Karpas-422 (cell line): ENCODE measurements at places on chromosomes 11 and 22. TPM values are rescaled to one million over a fixed set of nuclear protein-coding genes. Genes with fewer than 3 reads are reported as not detected.

The TNKS1BP1 gene
- total RNA-seq = 11.6 and 21.9 TPM in 2 replicates

The OR51B2 gene
- not detected in 2 replicates for total RNA-seq

The SMIM35 gene
- total RNA-seq = 0.04 TPM in 1 of 2 replicates, not detected in the other

The OR2D2 gene
- 0.36 and 0.71 TPM in 2 replicates for total RNA-seq

The SEC14L6 gene
- total RNA-seq = not detected in 2 replicates

The DERL3 gene
- 16.3 and 21.7 TPM in 2 replicates for total RNA-seq

The CDC42EP2 gene
- 0.43 and 2.6 TPM in 2 replicates for total RNA-seq

The CCDC179 gene
- total RNA-seq = not detected in 2 replicates

The LUZP2 gene
- not detected in 2 replicates for total RNA-seq

The DMC1 gene
- 3.8 and 26.0 TPM in 2 replicates for total RNA-seq

DNA sequence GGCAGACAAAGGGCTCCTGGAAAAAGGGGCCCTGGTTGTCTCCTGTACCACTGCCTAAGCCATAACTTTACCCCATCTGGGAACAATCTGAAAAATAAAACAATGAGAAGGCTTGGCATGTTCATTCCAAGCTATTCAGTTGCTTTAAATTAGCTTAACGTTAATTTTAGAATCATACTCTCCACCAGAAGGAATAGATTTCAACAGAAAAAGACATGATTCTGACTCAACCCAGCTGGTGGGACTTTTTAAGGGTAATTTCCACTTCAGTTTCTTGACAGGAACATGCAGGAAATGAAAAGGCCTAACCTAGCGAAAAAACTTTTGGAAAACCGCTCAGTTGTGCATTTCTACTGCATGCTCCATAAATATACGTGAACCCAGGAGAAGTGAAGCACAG lies 7.9 kb downstream of the SF3A1 start:
- H3K27me3 ChIP-seq = no peaks in the 10 kb centered on the region
- no peak overlapping the region for H3K4me3 ChIP-seq
- peaks cover 69% of the 10 kb centered on the region for H3K36me3 ChIP-seq
- DNase-seq = no peak
- no peaks in the 10 kb centered on the region for H3K4me1 ChIP-seq

GRCh38 chr11:69943066-69943465 lies 123.8 kb upstream of the FGF3 start:
- no peak overlapping the region for H3K4me3 ChIP-seq
- no peaks in the 10 kb centered on the region for H3K36me3 ChIP-seq
- no peaks in the 10 kb centered on the region for H3K27me3 ChIP-seq
- H3K27ac ChIP-seq = no peak overlapping the region
- peak; percentile 50 for DNase-seq

- H3K4me1 ChIP-seq = no peaks in the 10 kb centered on the region
- no peak within 1 kb of the TSS for H3K4me3 ChIP-seq
- no peaks in the 10 kb centered on the region for H3K36me3 ChIP-seq
- no peaks in the 10 kb centered on the region for H3K27me3 ChIP-seq
- H3K27ac ChIP-seq = no peak within 1 kb of the TSS
These were observed at the start of gene ZBTB16 for GRCh38 chr11:114059278-114059983. TSS of gene ZBTB16 (plus strand) at chr11:114059711. CDS start at chr11:114063301, 3,590 bp downstream.

- DNase-seq = peak; percentile 74
- no peaks in the 10 kb centered on the region for H3K27me3 ChIP-seq
- H3K4me1 ChIP-seq = peaks cover 40% of the 10 kb centered on the region
- peak overlapping the region; percentile 81 for H3K4me3 ChIP-seq
- H3K36me3 ChIP-seq = no peaks in the 10 kb centered on the region
These were observed 456 bp upstream of the PARVB start for GRCh38 chr22:44023404-44024287.

GRCh38 chr11:62928011-62928410 lies 6.8 kb upstream of the CHRM1 start:
- H3K4me1 ChIP-seq = peaks cover 6% of the 10 kb centered on the region
- no peaks in the 10 kb centered on the region for H3K27me3 ChIP-seq
- no peak overlapping the region for H3K27ac ChIP-seq
- DNase-seq = no peak

GRCh38 chr11:116778556-116778955 lies 5.8 kb upstream of the BUD13 start:
- peaks cover 15% of the 10 kb centered on the region for H3K4me1 ChIP-seq
- no peak overlapping the region for H3K27ac ChIP-seq
- DNase-seq = peak; percentile 11

DNA sequence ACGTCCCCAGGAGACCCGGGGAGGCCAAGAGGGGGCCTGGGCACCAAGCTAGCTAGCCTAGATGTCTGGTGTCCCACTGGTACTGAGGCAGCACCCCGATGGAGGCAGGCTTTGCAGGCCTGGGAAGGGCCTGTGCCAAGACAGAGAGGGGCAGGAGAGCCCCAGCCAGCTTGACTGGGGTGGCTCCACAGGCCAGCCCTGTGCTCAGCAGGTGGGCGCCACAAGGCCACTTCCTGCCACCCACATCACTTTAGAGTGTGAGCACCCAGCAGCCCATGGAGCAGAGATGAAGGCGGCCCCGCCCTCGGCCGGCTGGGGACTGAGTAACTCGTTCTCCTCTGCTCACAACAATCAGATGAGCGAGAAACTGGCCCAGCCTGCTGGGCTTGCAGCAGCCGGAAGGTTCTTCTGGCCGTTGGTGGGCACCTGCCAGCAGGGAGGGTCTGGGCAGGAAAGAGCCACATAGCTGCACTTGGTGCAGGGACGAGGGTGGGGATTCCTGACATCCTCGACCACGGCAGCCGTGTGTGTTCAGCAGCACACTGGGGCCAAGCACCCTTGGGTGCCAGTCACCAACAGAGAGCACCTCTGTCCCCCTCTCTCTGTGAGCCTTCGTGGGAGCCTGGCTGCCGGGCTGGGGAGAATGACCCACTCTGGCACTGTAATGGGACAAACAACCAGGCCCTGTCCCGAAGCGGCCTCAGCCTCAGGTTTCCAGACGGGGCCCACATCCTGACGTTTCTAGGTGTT lies 7.6 kb downstream of the OSBPL5 start:
- no peaks in the 10 kb centered on the region for H3K36me3 ChIP-seq
- no peak overlapping the region for H3K4me3 ChIP-seq
- no peak for DNase-seq
- no peaks in the 10 kb centered on the region for H3K27me3 ChIP-seq
- H3K4me1 ChIP-seq = no peaks in the 10 kb centered on the region

GRCh38 chr11:114158886-114159285 lies 99.4 kb downstream of the ZBTB16 start:
- no peaks in the 10 kb centered on the region for H3K36me3 ChIP-seq
- no peak overlapping the region for H3K4me3 ChIP-seq
- H3K27me3 ChIP-seq = no peaks in the 10 kb centered on the region
- peaks cover 18% of the 10 kb centered on the region for H3K4me1 ChIP-seq
- no peak overlapping the region for H3K27ac ChIP-seq
- no peak for DNase-seq

- H3K4me1 ChIP-seq = peaks cover 20% of the 10 kb centered on the region
- peak; percentile 51 for DNase-seq
- peak overlapping the region; percentile 79 for H3K4me3 ChIP-seq
- H3K36me3 ChIP-seq = peaks cover 19% of the 10 kb centered on the region; the same call in 1 of the 2 replicates
These were observed 515 bp downstream of the CTR9 start for GRCh38 chr11:10751581-10751940.

DNA sequence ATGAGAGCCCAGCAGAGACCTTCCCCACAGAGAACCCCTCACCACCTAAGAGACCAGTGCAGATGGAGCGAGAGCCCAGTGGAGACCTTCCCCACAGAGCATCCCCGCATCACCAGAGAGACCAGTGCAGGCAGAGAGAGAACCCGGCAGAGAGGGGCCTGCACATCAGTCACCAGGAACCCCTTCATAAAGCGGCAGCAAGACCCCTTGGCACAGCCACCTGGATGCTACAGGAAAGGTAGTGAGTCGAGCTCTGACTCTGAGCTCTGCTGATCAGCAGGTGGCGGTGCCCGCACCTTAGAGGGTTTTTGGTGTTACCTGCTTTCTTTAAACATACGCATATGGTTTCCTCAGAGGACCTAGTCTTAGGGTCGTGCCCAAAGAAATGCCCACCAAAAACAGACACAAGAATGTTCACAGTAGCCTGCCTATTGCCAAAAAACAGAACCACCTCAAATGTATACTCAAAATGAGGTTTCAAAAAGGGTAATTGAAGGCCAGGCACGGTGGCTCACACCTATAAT lies 678.7 kb downstream of the BRD1 start:
- H3K36me3 ChIP-seq = no peaks in the 10 kb centered on the region
- no peaks in the 10 kb centered on the region for H3K4me1 ChIP-seq
- no peak overlapping the region for H3K27ac ChIP-seq
- no peak for DNase-seq
- 0 out of 2 replicates have a peak, but pooled peaks cover 3% of the 10 kb centered on the region for H3K27me3 ChIP-seq

GRCh38 chr11:32886180-32886579 lies 6.4 kb upstream of the QSER1 start:
- no peak overlapping the region for H3K27ac ChIP-seq
- no peak for DNase-seq
- no peaks in the 10 kb centered on the region for H3K27me3 ChIP-seq
- H3K4me1 ChIP-seq = peaks cover 2% of the 10 kb centered on the region
- H3K4me3 ChIP-seq = no peak overlapping the region

GRCh38 chr11:65182258-65183170 lies 786 bp downstream of the CAPN1 start:
- H3K36me3 ChIP-seq = no peaks in the 10 kb centered on the region
- H3K4me1 ChIP-seq = peaks cover 26% of the 10 kb centered on the region
- H3K27ac ChIP-seq = peak overlapping the region; percentile 67
- no peaks in the 10 kb centered on the region for H3K27me3 ChIP-seq
- peak overlapping the region; percentile 82 for H3K4me3 ChIP-seq

GRCh38 chr11:102115557-102115956 lies 5.3 kb downstream of the YAP1 start:
- no peak overlapping the region for H3K4me3 ChIP-seq
- no peak for DNase-seq
- H3K27me3 ChIP-seq = no peaks in the 10 kb centered on the region
- no peaks in the 10 kb centered on the region for H3K36me3 ChIP-seq
- H3K4me1 ChIP-seq = no peaks in the 10 kb centered on the region

DNA sequence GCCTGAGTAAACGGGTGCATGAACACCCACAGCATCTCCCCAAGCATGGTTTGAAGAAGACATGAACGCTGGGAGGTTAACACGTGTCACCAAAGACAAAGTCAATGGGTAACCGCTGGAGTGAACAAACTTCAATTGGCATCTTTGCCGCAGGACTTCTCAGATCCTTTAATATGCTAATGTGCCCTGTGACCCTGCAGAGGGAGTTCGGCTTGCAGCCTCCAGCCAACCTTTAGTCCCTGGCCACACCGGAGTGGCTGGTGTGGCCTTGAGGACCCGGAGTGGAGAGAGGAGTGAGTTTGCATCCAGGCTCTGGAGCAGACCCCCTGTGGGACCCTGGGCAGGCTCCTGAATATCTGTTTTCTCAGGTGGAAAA lies 57.0 kb downstream of the FLRT1 start:
- no peak for DNase-seq
- H3K4me1 ChIP-seq = 0 out of 2 replicates have a peak, but pooled peaks cover 3% of the 10 kb centered on the region
- H3K27me3 ChIP-seq = no peaks in the 10 kb centered on the region
- H3K27ac ChIP-seq = no peak overlapping the region
- no peak overlapping the region for H3K4me3 ChIP-seq

DNA sequence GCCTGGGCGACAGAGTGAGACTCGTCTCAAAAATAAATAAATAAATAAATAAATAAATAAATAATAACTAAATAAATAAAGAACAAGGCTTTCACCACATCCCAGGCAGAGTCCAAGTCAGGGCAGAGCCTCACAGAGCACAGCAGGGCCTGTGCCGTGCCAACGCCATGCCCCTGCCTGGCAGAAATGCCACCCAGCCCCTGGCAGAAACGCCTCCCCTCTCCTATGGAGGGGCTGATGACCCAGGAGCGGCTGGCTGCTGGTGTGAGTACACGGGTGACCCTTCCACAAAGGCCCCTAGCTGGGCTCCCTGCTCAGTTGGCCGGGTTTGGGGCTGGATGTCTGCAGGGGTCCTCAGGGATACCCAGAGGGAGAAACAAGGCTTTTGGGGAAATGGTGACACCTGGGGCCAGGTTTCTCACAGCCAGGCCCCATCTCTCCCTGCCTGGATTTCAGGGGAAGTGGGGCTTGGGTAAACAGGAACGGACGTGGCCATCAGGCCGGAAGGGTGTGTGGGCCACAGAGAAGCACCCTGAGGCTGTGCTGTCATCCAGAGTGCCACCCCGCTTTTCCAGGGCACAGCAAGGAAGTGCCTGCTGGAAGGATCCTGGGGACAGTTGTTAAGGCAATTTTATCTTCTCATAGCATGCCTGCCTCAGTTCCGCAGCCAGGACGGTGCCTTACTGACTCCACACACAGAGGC lies 5.1 kb downstream of the BID start:
- H3K4me1 ChIP-seq = peaks cover 19% of the 10 kb centered on the region
- no peak overlapping the region for H3K4me3 ChIP-seq
- no peaks in the 10 kb centered on the region; the same call in 1 of the 2 replicates for H3K36me3 ChIP-seq
- H3K27ac ChIP-seq = no peak overlapping the region
- no peak for DNase-seq

- no peak overlapping the region for H3K27ac ChIP-seq
- H3K4me3 ChIP-seq = no peak overlapping the region
- peaks cover 35% of the 10 kb centered on the region for H3K4me1 ChIP-seq
- DNase-seq = peak; percentile 66
- no peaks in the 10 kb centered on the region; the same call in 1 of the 2 replicates for H3K27me3 ChIP-seq
These were observed 6.9 kb downstream of the POU2AF3 start for GRCh38 chr11:111305162-111305802.

- no peaks in the 10 kb centered on the region for H3K4me1 ChIP-seq
- no peaks in the 10 kb centered on the region for H3K36me3 ChIP-seq
- no peaks in the 10 kb centered on the region for H3K27me3 ChIP-seq
- no peak overlapping the region for H3K27ac ChIP-seq
- no peak overlapping the region for H3K4me3 ChIP-seq
- no peak for DNase-seq
These were observed 22.2 kb upstream of the RFPL3 start for GRCh38 chr22:32335471-32335870.

DNA sequence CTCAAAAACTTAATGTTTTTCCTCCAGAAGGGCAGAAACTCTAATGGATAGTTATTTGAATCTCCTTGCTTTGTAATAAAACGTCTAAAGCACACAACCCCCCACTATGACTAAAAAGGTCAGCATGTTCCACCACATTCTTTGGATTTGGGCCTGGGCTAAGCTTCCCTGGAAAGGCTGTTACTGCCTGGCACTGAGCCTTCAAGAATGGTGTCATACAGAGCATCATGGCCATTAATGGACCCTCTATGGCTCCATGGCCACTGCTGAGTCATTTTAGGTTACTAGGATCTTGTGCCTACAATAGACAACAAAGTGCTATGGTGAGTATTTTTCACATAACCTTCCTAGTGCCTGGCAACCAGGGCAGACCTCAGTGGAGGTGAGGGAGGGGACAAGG lies 242.6 kb upstream of the FAT3 start:
- DNase-seq = no peak
- no peaks in the 10 kb centered on the region for H3K4me1 ChIP-seq
- H3K27ac ChIP-seq = no peak overlapping the region

- DNase-seq = no peak
- H3K27ac ChIP-seq = no peak overlapping the region
- no peaks in the 10 kb centered on the region for H3K4me1 ChIP-seq
- no peaks in the 10 kb centered on the region for H3K27me3 ChIP-seq
These were observed 15.9 kb upstream of the FGF3 start for GRCh38 chr11:69834811-69835800.
